Left kidney (tissue), 8 donors: ENCODE measurements at places on chromosomes 7 and 10. TPM values are rescaled to one million over a fixed set of nuclear protein-coding genes. Genes with fewer than 3 reads are reported as not detected.

SLC16A12 gene
- polyA plus RNA-seq, result 33.3 TPM

YKT6 gene
- polyA plus RNA-seq, result 82.7 TPM

SPDYE9 gene
- 1.5 TPM for polyA plus RNA-seq

NKX2-3 gene
- polyA plus RNA-seq, result not detected

FXYD4 gene
- polyA plus RNA-seq, result not detected

RPP30 gene
- 63.4 TPM for polyA plus RNA-seq

DNA sequence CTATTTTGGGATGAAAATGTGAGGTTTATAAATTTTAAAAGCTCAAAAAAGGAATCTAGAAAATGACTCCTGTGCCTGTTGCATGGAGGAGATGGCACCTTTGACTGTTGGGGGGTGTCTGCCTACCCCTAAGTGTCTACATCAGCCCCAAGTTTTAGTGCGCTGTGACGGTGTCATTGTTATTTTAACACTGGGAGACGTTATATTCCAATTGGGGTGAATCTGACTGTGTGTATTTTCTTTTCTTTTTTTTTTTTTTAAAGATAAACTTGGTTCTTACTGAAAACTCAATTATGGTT, 517 bp downstream of the SRGN start:
- no peak for DNase-seq

DNA sequence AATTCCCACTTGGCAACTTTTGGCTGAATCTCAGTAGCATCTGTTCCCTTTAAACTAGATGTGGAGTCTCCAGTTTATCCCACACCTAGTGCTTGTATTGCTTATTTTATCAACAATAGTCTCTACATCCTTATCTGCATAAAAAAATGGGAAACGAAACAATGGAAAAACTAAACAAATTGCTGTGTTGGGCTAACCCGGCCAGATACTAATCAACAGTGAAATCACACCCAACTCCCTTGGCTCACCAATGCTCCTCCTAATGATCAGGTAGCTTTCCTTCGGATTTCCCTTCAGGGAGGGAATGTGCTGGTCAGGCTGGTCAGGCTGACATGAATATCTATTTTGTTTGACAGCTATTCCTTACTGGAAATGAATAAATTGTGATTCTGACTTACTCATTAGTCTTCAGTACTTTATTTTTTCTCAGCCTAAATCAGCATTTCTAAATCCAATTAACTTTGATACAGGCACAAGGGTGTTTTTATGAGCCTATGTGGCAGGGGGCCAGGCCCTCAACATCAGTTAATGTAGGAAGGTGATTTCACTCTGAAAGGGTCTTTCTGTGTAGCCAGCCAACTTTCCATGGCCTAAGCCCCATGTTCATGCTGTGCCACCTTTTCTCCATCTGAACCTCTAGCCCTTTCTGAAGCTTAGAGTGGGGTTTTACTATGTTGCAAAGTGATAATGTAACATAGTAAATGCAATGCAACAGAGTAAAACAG, 170.5 kb upstream of the NPSR1 start:
- no peak for DNase-seq

GRCh38 chr7:142669074-142669654, 80.1 kb upstream of the PRSS1 start:
- DNase-seq, result peak; percentile 5

DNA sequence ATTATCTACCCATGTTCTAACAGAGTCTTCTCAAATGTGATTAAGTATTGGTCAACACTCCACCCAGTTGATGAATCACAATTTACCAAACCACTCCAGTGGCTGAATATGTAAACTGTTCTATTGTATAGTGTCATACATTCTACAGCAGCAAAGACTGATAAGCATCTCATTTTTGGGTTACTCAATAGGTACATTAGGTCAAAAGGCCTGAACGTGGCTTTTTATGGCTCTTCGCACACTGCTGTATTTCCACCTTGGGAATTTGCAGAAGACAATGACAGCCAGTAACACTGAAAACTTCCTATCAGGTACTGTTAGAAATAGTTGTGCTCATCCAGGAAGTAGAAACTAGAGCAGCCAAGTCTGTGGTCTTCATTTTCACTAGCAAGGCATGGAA, 166.9 kb downstream of the GLI3 start:
- no peak for DNase-seq

- DNase-seq, result no peak
Observed at GRCh38 chr10:71395621-71396020, 1.1 kb upstream of the CDH23 start.

- no peak for DNase-seq
Observed at GRCh38 chr7:158030566-158030965, 557.1 kb downstream of the PTPRN2 start.

GRCh38 chr7:99143521-99143852, 421 bp downstream of the SMURF1 start:
- DNase-seq, result no peak

GRCh38 chr10:8112942-8113442, 58.5 kb downstream of the GATA3 start:
- no peak for DNase-seq

GRCh38 chr7:3641582-3641981, 340.5 kb downstream of the SDK1 start:
- DNase-seq, result no peak

- DNase-seq, result no peak
Observed at GRCh38 chr7:24831240-24831639, 74.0 kb upstream of the GSDME start.

- DNase-seq, result no peak
Observed at GRCh38 chr7:16028103-16028502, 341.6 kb upstream of the MEOX2 start.

- DNase-seq, result no peak
Observed at GRCh38 chr10:118760265-118760664, 5.5 kb upstream of the CACUL1 start.

DNA sequence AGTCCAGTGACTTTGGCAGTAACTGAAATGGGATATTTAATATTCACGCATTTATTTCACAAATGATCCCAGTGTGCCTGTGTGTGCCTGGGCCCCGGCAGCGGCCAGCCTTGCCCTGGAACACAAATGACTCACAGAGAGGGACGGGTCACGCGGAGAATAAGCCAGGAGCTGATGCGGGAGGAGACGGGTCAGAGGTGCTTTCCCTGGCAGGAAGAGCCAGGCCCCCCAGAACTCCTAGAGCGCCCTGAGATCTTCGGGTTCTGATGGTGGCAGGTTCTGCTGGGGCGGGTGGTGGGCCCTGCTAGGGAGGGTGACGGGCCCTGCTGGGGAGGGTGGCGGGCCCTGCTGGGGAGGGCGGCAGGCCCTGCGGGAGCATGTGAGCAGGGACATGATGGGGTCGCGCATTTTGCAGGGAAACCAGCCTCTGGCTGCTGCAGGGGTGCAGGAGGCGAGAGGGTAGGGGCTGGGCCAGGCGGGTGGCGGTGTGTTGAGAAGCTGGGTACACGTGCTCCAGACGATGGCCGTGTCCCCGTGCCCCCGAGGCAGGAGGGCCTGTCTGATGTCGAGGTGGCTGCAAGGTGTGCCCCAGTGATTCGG, 84.2 kb upstream of the DIP2C start:
- DNase-seq, result no peak

- DNase-seq, result no peak
Observed at GRCh38 chr10:34548466-34548865, 266.6 kb downstream of the PARD3 start.

DNA sequence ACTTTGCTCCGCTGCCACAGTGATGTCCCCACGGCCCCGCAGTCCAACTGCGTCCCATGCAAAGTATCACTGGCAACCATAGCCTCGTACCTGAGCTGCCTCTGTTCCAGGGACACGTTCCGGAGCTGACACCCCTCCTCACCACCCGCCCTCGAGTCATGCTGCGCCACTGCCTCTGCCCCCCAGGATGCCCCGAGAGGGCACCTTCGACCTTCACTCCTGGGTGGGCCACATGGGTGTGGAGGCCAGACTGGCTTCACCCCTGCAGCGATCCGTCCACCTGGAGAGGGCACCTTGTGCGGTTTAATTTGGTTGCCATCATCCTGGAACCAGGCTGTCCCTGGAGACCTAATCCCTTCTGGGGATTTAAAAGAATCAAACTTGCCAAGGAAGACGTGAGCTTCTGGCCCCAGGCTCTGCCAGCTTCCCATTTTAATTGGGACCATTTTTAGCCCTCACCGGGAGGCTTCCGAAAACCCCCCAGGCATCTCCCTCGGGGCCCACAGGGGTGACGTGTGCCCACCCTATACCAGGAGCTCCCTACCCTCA, 19.2 kb upstream of the TNRC18 start:
- no peak for DNase-seq

DNA sequence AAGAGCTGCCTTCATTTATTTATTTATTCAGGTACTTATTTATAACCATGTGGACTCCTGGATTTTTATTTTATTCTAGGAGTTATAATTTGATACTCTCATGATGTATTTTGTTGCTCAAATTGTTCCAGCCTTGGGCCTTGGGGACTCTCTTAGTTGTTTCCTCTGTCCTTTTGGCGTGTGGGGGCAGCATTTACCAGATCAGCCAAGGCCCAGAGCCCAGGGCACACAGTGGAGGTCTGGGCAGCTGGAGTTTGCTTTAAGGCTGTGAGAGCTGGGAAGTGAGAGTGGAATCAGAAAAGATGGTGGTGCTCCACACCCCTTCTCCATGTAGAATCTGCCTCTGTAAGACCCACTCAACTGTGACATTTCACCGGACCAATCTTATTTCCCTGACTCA, 398.9 kb downstream of the RPS24 start:
- no peak for DNase-seq

DNA sequence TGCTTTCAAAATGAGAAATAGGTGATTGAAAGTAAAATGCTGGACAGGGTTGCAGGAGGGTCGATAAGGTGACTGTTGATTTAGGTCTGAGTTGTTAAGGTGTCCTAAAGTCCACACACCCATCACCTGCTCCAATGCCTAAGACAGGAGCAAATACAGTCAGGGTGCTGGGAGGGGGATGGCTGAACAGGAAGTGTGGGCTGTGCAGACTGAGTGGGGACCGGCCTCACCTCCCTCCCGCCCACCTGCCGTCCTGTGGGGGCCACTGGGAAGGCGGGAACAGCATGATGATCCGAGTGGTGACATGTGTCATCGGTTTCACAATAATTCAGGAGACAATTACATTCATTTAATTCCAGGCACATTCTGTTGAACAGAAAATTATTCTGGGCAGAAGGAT, 260.8 kb downstream of the DNAJB6 start:
- DNase-seq, result no peak

DNA sequence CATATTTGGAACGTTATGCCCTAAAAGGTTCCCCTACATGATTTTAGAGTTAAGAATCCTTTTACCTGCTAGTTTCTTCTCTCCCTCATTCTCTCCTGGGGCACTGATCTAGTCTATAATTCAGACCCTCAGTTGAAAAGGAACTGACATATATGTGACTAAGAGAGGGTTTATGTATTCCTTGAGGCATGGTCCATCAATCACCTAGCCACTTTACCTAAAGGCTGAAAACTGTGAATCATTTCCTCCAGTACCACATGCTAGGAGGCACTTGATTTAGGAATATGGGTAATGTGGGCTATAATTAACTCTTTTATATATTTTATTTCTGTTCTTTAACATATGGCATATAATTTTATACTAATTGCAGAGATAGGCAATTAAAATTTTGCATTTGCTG, 303.5 kb downstream of the BBS9 start:
- no peak for DNase-seq

DNA sequence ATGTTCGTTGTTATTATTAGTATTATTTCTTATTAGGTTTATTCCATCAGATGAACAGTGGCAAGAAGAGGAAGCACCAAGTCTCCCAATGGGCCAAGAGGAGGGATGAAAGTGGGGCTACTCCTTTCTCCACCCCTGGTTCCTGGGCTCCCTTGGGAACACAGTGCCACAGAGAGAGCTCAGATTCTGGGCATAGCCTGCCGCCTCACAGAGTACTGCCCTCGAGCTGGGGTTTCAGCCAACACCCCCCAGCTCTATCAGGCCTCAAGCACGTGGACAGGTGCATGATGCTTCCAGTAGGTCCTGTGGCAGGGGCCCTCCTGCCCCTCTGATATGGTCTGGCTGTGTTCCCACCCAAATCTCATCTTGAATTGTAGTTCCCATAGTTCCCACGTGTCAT, 103.6 kb upstream of the RNF32 start:
- DNase-seq, result no peak

- no peak for DNase-seq
Observed at GRCh38 chr10:95406651-95407280, 116.0 kb upstream of the PDLIM1 start.

DNA sequence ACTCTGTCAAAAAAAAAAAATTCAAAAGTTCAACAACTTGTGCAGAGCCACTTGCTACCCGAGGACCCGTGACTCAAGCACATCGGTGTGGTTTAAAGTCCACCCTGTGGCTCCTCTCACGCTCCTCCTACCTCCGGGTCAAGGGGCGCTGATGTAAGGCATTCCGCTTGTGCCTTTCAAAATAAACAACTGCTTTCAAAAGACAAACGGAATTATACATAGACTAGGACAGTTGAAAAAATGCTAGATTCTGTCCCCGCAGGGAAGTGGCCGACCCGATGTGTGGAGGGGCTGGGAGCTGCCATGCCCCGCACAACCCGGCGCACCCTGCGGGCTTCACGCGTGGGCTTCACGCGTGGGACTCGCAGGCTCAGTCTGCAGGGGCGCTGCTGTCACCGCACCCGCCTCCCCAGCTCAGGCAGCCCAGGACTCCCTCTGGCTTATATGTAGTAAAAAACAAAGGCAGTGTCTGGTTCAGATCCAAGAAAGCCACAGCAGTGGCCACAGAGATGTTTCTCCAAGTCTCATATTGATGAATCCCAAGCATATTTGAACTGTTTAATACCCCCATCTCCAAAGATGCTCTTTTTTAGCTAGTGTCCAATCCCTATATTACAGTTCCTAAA, 239.7 kb upstream of the INHBA start:
- peak; percentile 28 for DNase-seq

DNA sequence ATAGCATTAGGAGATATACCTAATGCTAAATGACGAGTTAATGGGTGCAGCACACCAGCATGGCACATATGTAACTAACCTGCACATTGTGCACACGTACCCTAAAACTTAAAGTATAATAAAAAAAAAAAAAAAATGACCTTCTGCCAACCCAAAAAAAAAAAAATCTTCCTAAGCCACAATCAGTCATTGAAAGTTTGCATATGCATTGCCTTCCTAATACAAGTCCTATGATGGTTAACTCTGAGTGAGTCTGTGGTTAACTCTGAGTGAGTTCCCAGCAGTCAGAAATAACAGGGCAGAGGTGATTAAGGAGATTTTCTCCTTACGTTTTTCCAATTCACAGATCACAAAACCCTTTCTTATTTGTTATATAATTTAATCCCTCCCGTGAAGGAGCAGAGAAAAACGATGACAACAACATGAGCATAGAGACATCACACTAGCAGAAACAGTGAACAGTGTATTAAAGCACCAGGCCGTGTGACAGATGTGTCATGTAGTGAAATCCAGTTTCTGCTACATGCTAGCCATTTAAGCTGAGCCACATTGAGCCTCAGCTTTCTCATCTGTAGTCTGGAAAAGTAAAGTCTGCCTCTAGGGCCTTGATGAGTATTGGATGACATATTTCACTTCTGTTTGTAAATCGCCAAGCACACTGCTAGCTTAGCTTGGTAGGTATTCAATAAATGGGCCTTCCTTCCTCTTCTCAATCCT, 7.4 kb upstream of the RNF148 start:
- no peak for DNase-seq

GRCh38 chr10:62638062-62638477, 166.4 kb upstream of the ADO start:
- no peak for DNase-seq

- DNase-seq, result no peak
Observed at GRCh38 chr10:48670978-48671913, 13.4 kb upstream of the WDFY4 start.
